NB4 (cell line): ENCODE measurements at places on chromosomes 3 and 15.

DNA sequence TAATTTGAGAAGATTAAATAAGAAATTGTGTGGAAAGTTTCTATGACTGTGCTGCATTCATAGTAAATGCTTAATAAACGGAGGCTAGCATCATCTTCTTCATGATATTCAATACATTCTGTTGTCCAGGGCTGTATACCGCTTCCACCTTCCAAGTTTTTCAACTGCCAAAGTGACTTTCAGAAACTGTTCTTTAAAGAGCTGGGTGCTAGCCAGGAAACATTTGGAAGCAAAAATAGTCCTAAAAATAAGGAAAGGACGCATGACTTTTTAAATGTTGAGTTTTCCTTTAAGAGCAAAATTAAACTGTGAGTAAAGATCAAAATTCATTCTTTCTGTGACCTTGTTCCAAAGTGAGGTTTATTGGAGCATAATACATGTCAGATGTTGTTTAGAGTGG, 9.4 kb upstream of the ERC2 start:
- DNase-seq: no peak

DNA sequence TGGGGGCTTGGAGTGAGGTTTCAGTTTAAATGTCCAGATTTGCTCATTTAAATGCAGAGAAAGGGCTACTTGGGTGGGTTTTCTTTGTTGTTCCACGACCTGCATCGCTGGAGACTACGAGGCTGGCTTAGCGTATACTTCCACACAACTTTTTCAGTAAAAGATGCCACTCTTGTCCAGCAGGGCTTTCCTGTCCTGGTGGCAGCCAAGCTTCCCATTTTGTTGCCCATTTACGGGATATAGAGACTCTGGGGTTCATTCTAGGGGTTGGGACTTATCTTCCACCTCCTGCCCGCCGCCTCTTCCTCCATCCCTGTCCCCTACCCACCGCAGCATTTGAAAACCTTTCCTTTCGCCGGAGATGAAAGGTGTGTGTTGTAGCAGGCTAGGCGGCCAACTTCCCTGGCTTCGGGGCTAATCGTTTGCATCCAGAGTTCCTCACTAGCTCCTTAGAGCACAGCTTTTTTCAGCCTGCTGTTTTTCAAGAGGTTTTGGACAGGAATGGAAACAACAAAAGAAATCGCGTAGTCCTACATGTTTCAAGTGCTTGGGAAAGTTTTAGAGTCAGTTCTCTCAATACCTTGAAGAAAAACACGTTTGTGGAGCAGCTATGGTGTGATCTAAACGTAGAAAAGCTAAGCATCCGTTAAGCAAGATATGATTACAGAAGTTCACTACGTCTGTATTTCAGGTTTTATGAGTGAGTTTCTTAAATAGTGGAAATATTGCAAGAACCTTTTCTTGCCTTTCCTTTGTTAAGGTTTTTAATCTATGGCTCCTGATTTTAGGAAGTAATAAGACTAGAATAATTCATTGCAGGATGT, 843 bp downstream of the CHRNA5 start:
- peak; percentile 34 for DNase-seq

DNA sequence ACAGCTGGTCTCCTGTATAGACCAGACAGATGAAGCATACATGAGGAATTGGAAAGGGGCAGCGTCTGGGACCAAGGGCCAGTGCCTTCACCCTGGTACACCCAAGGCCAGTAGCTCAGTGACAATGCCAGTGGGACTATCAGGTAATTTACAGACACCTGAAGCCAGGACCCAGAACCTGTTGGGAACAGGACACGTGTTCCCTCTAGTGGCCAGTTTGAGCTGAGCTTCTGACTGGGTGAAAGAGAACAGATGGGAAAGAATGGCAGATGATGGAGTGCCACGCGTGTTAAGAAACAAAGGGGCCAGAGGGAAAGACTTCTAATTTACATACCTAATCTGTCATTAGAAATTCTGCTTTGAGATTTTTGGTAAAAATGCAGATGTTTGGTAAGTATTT, 5.1 kb upstream of the SLC25A38 start:
- DNase-seq: peak; percentile 61

DNA sequence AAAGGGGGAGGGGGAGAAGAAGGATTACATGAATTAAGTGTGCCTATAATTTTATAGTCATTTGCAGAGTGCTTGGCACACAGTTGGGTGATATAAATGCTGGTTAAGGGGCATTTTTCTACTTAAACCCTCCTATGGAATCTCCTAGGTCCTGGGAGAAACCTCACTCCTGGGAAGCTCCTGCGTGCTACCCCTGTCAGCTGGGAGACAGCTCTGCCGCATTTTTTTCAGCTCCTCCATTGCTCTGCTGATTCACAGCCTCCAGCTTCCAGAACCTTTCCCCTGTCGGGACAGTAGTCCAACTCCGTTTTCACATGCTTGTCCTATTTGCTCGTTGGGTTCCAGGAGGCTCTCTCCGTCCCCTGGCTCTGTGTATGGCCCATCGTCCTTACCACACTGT, 59.2 kb downstream of the CHRD start:
- DNase-seq: no peak

DNA sequence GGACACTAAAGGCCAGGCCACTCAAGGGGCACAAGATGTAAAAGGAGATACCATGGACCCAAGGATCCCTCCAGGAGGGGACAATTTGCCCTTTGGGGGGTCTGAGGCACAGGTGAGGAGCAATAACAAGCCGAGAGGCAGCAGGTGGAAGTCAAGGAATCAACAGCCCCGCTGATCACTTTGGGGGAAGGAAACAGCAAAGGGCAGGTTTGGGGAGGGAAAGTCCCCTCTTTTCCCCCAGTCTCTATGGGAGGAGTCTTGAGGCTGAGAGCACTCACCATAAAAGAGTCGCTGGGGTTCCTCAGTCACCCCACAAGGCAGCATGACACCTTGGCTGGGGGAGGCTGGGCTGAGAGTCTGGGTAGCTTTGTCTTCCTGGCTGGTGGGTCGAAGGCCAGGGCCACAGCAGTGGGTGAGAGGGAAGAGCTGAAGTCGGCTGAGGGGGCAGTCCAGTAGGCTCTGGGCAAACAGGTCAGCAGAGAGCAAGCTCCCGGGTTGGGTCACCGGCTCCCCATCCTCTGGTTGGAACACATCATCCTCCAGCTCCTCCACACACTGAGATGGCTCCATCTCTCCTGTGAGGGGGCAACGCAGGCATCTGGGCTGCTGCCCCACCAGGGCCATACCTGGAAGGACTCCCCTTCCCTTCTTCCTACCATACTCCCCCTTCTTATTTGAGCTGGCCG, 3.0 kb downstream of the BMF start:
- no peak for DNase-seq

DNA sequence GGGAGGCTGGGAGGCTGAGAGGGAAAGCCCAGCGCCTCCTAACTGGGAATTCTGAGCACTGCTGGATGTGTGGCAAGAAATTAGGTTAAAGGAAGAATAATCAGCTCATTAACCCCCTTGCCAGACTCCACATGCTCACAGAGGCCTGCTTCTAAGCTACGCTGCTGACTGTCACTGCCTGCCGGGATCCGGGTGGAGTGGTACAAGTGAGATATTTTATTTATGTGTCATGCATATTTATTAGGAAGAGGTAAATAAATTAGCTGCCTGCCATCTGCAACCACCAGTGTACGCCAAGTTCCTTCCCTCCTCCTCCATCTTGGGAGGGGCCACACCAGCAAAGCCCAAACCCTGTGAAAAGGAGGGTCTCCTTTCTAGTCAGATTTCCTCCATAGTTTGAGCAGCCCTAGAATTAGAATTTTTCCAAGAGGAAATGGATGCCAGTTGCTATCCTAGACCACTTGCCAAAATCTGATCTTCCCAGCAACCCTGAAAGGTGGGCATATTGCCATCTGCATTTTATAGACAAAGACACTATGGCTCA, 43.5 kb upstream of the GRIP2 start:
- no peak for DNase-seq

- no peak for DNase-seq
Measured at GRCh38 chr3:48426401-48426909, 3.4 kb downstream of the PLXNB1 start.

GRCh38 chr15:43440721-43441281, 52.2 kb downstream of the TP53BP1 start:
- DNase-seq: peak; percentile 94

- DNase-seq: no peak
Measured at GRCh38 chr3:149091983-149092382, 5.7 kb upstream of the HLTF start.

- peak; percentile 70 for DNase-seq
Measured at GRCh38 chr3:52174896-52175295, 20.7 kb upstream of the POC1A start.

GRCh38 chr3:66236281-66236680, 15.5 kb downstream of the SLC25A26 start:
- peak; percentile 11 for DNase-seq

DNA sequence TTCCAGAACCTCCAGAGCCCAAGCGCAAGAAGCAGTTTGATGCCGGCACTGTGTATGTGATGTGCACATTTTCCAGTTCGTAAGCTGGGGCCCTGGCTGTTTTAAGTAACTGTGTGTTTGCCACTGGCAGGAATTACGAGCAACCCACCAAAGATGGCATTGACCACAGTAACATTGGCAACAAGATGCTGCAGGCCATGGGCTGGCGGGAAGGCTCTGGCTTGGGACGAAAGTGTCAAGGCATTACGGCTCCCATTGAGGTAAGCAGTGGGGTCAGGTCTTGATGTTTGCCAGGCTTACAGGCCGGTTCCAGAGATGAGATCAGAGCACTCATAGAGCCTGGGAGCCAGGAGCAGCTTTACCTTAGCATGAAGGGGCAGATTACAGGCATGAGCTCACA, 28.4 kb downstream of the RBM5 start:
- no peak for DNase-seq

DNA sequence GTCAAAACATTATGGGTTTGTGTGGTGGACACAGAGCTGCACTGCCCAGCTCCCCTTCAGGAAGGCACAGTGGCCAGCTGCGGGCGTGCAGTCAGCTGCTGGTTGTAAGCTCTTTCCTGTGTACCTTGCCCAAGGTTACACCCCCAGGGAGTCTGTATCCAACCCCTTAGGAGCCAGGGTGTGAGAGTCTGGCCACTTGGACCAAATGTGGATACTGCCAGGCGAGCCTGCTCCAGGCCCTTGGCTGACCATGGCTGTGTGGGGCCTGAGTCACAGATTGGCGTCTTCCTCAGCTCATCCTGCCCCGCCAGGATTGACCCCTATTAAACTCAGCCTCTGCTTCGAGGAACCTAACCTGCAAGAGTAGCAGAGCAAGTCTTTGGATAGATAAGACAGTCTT, 56.9 kb downstream of the ABHD5 start:
- no peak for DNase-seq

- no peak for DNase-seq
Measured at GRCh38 chr3:115081444-115081843, 65.6 kb downstream of the ZBTB20 start.

DNA sequence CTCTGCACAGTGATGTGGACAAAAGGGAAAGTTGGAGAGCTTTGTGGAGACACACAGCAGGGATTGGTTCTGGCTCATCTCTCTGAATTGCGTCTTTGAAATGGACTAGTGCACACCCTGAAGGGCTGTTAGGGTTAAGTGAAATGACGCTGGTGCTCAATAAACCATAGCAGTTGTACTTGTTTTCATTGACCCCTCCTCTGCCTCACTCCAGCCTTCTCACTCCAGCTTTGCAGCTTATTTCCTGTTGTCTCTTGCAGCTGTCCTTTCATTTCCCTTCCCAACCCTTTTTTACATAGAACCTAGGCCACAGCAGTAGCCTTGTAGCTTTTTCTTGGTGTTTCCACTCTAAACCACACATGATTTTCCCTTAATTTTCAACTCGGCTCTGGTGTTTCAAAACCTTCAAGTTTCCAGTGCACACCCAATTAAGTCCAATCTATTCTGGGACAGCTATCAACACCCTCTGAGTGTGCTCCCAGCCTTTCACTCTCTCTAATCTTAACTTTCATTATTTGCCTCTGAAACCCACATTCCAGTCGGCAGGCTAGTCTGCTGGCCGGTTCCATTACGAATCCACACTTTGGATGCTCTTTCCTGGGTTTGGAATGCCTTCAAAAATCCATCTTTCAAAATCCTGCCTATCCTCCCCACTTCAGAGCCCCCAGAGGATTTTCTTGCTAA, 6.4 kb downstream of the C3orf52 start:
- no peak for DNase-seq

DNA sequence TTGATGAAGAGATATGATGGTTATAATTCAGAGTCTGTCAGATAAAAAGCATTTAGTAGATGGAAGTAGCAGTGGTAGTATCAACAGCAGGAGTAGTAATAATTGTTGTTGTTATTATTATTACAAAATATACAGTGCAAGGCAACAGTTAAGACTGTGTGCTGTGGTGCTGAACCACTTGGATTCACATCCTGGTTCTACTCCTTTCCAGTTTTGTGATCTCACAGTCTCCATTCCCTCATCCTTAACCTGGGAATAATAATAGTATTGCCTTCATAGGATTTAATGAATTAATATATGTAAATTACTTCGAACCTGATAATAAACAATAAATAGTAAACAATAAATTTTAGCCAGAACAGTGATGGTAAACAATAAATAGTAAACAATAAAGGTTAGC, 37.1 kb upstream of the TSC22D2 start:
- no peak for DNase-seq

DNA sequence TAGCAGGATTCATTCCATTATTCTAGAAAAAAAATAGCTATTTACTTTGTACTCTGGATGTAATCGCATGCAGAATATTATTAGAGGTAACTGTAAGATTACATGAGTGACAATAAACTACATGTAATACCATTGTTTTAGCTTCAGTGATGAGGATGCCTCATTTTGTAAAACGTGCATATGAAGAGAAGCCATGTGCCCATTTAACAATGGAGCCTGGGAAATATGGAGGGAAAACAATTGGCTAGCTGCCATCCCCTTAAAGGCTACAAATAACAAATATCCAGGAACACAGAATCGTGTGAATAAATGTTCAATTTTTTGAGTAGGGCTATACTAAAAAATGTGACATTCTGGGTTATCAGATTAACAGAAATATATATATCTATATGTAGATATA, 151.1 kb downstream of the SAMMSON start:
- DNase-seq: no peak

DNA sequence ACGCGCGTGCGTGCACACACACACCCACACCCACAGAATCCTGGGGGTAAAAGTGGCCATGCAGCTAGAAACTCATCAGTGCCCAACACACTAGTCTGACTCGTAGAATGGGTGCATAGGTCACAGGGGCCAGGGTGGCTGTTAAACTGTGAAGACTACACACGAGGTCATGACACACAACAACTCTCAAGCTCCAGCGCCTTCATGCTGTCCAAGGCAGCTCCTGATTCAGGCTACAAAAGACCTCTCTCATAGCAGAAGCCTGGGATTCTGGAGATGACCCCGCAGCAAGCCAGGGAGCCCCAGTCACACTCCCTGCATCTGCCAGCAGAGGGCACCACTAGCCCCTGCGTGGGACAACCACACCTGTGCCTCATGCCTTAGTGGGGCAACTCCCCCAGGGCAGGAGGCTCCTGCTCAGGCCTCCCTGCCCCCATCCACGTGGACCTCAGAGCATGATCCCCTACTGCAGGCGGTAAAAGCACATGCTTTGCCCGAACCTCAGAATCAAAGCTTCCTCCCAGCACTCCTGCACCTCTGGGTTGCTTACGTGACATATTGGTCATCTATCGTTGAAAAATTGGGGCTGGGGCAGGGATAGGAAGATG, 93.1 kb downstream of the LRIG1 start:
- DNase-seq: peak; percentile 46
